ENCODE measurements at places on chromosomes 3 and 15.

GRCh38 chr15:78080088-78080460, 2.6 kb upstream of the TBC1D2B start:
- no peak for DNase-seq

DNA sequence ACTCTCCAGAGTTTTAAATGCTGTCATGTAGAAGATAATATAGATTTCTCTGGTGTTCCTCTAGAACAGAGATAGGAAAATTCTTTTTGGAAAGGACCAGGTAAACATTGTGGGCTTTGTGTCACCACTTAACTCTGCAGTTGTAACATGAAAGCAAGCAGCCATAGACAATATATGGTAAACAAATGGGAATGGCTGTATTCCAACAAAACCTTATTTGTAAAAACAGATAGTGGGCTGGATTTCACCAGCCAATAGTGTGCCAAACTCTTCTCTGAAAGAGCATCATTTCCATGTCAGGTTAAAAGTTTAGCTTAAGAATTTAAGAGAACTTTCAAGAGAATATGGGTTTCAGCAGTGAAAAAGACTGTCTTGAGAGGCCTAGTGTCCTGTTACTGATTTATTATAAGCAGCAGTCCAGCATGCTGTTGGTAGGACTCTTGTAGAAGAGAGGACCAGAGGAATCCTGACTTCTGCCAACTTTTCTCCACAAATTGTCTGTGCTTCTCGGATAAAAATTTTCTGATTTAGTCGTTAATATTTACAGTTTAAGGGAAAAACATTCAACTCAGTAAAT, 107.7 kb downstream of the TCF12 start:
- no peak for DNase-seq

DNA sequence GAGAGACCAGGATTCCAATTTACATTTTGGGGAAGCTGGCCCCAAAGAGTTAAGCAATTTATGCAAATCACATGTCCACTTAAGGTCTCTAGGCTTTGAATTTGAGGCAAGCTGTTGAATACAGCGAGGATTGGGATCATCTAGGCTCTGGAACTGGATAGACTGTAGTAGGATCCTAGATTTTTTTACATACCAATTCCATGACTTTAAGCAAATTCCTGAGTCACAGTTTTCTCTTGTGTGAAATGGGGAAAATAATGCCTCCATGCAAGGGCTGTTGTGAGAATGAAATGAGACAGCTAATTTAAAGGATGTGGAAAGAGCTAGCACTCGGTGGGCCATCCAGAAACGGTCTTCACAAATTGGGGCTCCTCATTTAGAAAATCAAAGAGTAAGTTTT, 103.4 kb downstream of the MINAR1 start:
- DNase-seq: no peak

- DNase-seq: no peak
Observed at GRCh38 chr3:5787861-5788488, 600.5 kb downstream of the EDEM1 start.

DNA sequence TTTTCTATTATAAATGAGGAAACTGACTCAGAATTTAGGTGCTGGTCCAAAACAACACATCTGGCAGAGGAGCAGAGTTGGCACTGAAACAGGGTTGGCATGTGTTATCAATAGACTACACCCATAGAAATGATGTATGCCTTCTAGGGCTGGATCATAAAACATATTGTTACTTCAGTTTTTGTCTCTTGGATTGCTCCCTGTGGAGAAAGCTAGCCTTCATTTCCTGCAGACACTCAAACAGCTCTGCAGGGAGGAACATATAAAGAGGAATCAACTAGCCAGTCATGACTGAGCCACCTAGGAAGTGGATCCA, 507 bp upstream of the MRPL3 start:
- no peak for DNase-seq

DNA sequence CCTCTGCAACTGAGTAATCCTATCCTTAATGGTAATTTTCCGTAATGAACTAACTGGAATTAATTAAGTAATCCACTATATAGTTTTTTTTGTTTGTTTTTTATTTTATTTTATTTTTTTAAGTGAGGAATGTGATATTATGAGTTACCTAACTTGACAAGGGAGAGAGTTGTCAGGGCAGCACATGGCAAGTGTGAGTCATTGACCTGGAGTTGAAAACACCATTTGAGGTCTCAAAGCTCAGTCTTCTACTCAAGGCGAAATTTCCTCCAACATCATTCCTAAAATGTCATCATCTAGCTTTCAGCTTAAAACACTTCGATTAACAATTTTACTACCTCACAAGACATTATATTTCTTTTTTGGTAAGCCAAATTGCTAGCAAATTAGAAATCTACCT, 87.8 kb downstream of the NECTIN3 start:
- no peak for DNase-seq

- DNase-seq: peak; percentile 86
Observed at GRCh38 chr3:50616003-50616769, 765 bp upstream of the MAPKAPK3 start.

- DNase-seq: no peak
Observed at GRCh38 chr15:71276336-71276665, 161.0 kb downstream of the THSD4 start.

- DNase-seq: no peak
Observed at GRCh38 chr3:64748244-64748904, 60.6 kb upstream of the ADAMTS9 start.

DNA sequence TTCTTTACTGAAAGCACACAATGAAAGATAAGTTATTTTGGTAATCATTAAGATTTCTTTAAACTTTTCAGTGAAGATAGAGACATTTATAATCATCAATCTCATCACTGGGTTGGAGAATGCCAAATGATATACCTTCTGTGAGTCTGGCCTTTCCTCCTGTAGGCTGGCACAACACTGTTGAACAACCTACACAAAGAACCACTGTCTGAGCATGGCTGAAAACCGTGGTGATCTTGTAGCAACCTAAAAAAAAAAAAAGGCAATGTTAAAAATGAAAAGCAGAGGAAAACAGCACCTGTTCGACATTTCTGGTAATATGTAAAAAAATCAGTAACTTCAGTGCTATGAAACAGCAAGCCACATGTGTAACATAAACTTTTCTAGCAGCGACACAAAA, 1.8 kb downstream of the RPS27L start:
- no peak for DNase-seq

- DNase-seq: no peak
Observed at GRCh38 chr3:177574222-177574856, 377.1 kb upstream of the TBL1XR1 start.

GRCh38 chr3:4504340-4505261, 11.5 kb downstream of the ITPR1 start:
- peak; percentile 7 for DNase-seq
